ENCODE measurements at places on chromosomes 7 and 10.

- DNase-seq = no peak
Observed at GRCh38 chr10:56912043-56912442, 551.0 kb upstream of the ZWINT start.

- no peak for DNase-seq
Observed at GRCh38 chr7:36606153-36606975, 117.9 kb downstream of the AOAH start.

DNA sequence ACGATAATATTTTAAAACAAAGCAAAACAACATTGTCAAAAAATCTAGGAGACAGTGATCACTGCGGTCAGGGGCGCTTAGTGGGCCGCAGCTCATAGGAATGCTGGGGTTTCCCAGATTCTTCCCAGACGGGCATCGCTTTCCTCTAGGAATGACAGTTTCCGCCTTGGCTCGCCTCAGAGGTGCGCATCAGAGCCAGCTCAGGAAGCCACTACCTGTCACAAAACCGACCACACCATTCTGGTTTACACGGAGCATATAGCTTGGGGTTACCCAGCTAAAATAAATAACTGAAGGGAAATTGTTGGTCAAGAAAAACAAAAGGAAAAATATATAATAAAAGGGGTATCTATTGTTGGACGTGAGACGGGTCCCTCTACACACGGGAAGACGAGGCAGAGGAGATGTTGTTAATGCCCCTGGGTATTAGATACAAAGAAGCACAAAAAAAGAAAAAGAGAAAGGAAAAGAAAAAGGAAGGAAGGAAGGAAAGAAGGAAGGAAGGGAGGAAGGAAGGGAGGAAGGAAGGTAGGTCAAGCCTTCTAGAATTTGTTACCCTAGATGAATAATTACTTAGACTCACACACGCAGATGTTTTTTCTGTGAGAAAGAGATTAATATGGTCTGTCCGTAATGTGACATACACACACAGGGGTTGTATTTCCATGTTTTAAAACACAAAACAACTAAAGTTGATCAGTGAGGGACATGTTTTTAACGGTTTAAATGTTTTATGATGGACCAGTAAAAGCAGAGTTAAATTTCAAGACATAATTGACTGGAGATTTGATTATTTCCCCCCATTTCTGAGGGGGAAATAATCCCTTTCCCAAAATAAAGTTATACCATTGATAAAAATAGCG lies 292.4 kb upstream of the NFE2L3 start:
- no peak for DNase-seq

DNA sequence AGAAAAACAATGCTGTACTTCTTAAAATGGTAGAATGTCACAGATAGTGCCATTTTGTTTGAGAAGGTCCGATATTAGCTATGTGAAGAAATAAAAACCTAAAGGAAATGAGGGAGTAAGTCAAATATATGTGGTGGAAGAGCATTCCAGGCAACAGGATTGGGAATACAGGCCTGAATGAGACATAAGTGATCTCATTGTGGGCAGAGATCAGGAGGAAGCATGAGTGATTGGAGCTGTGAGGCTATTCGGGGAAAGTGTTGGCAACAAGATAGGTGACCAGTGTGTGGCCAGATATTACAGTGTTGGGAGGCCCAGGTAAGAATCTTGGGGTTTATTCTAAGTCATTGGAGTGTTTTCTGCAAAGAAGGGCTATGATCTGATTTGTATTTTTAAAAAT lies 41.3 kb upstream of the AGMO start:
- no peak for DNase-seq

DNA sequence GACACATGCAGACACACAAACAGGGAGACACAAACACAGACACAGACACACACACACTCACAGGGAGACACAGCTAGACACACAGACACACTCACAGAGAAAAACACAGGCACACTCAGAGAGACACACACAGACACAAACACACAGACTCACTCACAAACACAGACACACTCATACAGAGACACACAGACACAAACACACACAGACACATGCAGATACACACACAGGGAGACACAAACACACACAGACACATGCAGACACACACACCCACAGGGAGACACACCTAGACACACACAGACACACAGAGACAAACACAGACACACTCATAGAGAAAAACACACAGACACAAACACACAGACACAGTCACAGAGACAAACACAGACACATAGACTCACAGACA lies 67.9 kb downstream of the ADARB2 start:
- no peak for DNase-seq

Measured in stimulated activated CD8-positive, alpha-beta memory T cell treated with anti-CD3 and anti-CD28 coated beads, Interleukin-4, amount 100 ng/mL, for 1 hour (primary cell).